ENCODE measurements at places on chromosomes 3 and 15.

DNA sequence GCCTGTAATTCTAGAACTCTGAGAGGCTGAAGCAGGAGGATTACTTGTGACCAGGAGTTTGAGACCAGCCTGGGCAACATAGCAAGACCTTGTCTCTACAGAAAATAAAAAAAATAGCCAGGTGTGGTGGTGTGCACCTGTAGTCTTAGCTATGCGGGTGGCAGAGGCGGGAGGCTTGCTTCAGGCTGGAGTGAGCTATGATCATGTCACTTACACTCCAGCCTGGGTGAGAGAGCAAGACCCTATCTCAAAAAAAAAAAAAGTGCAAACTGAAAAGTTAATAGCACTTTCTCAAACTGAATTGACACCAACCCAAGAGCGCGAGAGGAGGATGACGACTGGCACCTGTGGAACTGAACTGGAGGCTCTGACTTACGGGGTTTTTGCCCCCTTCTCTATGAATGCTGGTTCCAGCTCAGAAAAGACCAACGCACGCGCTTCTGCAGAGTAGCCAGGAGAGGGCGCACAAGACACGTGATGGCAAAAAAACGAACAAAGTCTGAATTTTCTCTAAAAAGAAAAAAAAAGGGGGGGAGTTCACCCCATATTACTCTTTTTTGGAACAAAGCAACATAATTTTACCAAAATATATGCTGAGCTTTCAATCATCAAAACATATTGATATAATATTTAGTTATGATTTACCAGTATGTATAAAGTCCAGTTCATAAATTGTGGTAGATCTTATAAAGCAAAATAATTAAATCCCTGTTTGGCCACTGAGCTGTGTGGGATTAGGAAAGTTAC lies 23.7 kb downstream of the CFAP92 start:
- peak; percentile 32 for DNase-seq

- DNase-seq, result no peak
These were observed 74.0 kb upstream of the MANF start for GRCh38 chr3:51311055-51311454.

GRCh38 chr15:98513428-98513986 lies 134.8 kb upstream of the IGF1R start:
- DNase-seq, result no peak

- no peak for DNase-seq
These were observed 16.0 kb downstream of the ANKRD63 start for GRCh38 chr15:40266828-40267304.

DNA sequence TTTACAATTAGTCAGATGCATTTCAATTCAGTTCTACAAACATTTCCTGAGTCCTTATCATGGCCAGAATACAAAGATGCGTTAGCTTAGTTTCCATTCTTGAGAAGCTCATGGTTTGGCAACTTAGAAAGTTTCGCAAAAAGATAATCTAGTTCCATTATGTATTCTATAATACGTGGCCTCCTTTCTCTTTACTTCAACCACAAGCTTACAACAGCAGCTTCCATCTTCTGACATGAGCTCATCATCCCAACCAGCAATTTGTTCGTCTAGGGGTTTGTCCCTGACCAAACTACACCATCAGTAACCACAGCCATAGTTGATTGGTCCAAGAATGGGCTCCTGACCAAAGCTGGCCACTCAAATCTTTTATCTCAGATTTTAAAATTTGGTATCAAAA lies 267.6 kb upstream of the TBC1D5 start:
- DNase-seq, result no peak

- DNase-seq, result no peak
These were observed 287.8 kb downstream of the XXYLT1 start for GRCh38 chr3:194983121-194983520.

DNA sequence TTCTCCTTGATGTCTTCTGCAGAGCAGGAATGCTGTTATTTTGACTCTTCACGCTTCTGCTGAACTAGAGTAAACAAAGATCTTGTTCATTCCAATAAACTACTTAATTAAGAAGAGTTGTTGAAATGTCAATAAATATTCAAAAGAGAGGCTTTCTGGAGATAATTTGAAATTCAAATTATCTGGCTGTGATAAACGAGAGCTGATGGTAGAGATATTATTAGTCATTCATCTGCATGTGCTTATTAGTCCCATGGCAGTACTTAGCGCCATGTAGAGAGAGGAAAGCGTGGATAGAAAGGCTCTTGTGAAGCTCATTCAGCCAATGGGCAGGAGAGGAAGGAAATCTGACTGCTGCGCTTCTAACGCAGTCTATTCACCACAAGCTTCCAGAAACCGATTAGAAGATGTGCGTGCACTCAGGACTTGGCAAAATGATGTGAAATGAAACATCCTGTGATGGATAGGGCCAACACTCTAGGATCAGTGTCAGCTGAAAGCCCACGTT lies 251.1 kb downstream of the GABRB3 start:
- no peak for DNase-seq

Measured in stimulated activated CD4-positive, alpha-beta T cell treated with anti-CD3 and anti-CD28 coated beads, TNF-alpha, amount 100 ng/mL, for 48 hours (primary cell).